ENCODE measurements at places on chromosomes 2 and 18. TPM values are rescaled to one million over a fixed set of nuclear protein-coding genes. Genes with fewer than 3 reads are reported as not detected.

The TCF23 gene
- not detected for total RNA-seq

The BCL2L11 gene
- total RNA-seq = 64.8 TPM

The RFX8 gene
- not detected for total RNA-seq

The GBX2 gene
- total RNA-seq = not detected

The ERMN gene
- total RNA-seq = not detected

The NETO1 gene
- 2.8 TPM for total RNA-seq

The FHL2 gene
- 44.7 TPM for total RNA-seq

The MAL gene
- 19.3 TPM for total RNA-seq

The ZNF892 gene
- total RNA-seq = 6.7 TPM

The TSGA10 gene
- total RNA-seq = 30.6 TPM

The MLPH gene
- 41.3 TPM for total RNA-seq
